ENCODE measurements at places on chromosomes 6 and 20.

DNA sequence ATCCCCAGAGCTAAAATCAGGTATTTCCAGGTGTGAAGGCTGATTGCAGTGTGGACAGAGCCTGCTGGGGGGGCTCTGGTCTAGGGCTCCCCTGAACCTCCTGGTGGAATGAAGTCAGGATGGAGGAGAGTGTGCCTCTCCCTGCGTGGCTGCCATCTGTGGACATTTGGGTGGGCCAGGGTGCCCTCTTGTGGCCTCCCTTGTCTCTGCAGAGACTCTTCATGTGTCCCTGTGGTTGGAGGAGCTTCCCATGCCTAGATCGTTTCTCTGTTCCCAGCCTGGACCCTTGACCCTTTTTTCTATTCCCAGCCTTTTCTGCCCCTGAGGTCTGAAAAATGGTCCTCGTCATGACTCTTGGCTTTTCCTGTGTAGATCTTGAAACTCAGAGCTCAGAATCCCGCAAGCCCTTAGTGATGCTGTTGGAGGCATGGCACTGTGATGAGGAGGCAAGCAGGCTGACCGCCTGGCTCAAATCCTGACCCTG lies 9.9 kb upstream of the PSMF1 start:
- DNase-seq, result peak; percentile 31

GRCh38 chr20:46013829-46014516 lies 5.3 kb downstream of the MMP9 start:
- DNase-seq, result peak; percentile 13

DNA sequence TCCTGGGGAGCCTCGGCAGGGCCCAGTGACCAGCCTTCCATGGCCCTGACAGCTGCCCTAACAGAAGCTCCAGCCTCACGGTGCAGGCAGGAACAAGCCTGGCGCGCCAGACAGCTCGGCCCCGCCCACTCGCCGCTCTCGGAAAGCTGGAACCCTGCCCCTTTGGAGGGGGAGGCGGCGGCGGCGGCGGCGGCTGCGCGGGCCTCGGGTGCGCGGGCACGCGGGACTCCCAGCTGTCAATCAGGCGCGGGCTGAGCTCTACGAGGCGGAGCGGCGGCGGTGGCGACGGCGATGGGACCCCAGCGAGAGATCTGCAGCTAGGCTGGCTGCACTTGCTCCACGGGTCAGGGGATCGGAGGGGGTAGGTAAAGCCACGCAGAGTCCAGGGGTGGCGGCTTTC lies at the start of gene NRSN1:
TSS of gene NRSN1 (plus strand) at position 236 of the 400 bp plus-strand sequence. CDS start 8,113 bp downstream, outside the sequence.
- no peak for DNase-seq

DNA sequence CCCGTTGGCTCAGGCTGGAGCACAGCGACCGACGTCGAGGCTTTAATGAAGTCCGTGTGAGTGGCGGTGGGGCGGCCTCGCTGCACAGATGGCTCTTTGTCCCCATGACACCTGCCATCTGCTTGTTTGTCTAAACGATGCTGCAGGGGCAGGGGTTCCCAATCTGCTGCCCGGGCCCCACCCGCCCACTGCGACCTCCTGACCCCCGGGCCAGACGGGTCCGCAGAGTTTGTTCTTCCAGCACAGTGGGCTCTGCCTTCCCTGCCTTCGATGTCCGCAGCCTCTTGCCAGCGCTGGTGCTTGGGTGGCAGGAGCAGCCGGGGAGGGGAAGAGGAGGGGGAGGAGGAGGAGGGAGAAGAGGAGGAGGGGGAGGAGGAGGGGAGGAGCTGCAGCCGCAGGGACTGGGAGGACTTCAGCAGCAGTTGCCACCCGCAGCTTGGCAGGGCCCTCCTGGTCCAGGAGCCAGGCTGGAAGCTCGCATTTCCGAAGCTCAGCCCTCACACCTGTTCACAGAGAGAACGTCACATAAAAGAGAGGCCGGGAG lies 210.0 kb downstream of the DLL1 start:
- DNase-seq, result no peak

GRCh38 chr20:46549188-46549972 lies 1.1 kb downstream of the OCSTAMP start:
- no peak for DNase-seq

DNA sequence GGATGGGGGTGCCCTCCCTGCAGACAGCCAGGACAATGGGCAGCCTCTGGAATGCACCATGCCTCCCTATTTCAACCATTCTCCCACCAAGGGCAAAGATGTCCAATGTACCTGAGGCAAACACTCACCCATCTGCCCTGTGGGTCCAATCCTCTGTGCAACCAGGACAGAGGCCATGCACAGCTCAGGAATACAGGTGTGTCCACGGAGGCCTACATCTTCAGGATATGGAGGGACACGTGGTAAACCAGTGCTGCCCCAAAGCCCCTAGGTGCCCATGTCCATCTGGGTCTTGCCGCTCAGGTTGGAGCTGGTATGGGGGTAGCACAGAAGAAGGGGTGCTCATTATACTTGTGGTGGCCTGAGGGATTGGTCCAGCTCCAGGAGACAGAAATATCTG lies 20.4 kb upstream of the TAF8 start:
- DNase-seq, result no peak

- DNase-seq, result no peak
These were observed 12.3 kb downstream of the TAF11 start for GRCh38 chr6:34875292-34876213.

GRCh38 chr20:63831993-63832686 lies 1.1 kb upstream of the ZBTB46 start:
- no peak for DNase-seq

DNA sequence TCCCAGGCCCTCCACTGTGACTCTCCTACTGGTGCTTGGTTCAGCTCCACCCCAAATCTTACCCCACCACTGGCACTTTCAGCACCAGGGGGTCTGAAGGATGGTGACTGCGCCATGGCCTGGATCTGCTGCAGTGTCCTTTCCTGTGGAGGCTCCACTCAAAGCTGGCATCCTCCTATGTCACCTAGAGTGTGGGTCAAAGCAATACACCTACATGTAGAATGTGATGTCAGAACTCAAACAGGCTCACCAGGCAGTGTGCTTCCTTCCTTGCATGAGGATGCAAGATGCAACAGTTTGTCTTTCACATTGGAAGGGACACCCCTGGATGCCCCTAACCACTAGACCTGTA lies 32.8 kb upstream of the MICB start:
- DNase-seq, result no peak

DNA sequence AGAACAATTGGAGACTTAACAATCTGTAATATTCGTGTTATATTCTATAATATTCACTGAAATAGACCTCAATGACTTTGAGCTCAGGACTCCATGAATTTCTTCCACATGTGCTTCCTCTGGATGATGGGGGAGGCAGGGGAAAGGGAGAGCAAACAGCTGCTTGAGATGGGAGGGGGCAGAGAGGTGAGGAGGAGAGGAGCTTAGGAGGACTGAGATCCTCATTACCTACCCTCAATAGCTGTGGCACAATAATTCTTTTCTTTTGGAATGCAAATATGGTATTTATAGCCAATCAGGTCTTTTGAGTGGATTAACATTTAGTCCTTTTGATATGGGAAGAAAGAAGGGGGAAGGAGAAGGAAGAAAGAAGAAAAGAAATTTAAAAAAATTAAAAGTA lies 64.1 kb upstream of the ZNF217 start:
- no peak for DNase-seq

DNA sequence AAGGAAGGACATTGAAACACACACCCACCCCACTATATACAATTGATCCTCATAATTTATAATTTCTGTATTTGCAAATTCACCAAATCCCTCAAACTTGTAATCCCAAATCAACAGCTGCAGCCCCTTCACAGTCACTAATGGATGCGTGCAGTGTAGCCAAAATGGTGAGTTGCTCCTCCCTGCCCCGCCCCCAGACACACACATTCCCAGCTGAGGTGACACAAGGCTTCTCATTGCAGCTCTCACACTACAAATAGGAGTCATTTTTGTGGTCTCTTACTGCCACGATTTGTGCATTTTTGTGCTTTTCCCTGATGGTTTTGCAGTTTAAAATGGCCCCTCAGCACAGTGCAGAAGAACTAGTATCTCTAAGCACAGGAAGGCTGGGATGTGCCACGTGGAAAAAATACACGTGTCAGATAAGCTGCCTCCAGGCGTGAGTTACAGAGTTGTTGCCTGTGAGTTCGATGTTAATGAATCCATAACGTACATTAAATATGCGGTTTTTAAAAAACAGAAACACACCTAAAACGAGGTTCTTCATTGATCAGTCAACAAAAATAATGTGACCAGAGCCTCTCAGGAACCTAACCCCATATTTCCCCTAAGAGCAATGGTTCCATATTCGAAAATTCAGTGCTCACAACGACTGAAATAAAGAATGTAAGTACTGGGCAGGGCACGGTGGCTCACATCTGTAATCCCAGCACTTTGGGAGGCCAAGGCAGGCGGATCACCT lies 8.2 kb downstream of the ATP9A start:
- peak; percentile 62 for DNase-seq

DNA sequence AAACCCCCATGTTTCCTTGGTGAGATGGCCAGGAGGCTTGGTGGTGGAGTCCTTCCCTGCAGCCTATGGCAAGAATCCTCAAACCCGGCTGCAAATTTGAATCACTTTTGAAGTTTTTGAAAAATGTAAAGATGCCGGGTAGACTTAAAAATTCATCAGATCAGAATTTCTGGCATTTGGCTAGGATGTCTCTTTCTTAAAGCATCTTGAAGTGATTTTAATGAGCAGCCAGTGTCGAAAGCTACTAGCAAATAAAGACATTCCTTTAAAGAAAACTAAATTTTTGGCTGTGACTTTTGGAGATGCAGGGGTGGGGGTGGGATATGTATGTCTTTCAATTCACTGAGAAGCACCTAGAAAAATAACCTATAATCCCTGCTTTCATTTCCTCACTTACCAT lies 25.6 kb upstream of the NOX3 start:
- peak; percentile 97 for DNase-seq

DNA sequence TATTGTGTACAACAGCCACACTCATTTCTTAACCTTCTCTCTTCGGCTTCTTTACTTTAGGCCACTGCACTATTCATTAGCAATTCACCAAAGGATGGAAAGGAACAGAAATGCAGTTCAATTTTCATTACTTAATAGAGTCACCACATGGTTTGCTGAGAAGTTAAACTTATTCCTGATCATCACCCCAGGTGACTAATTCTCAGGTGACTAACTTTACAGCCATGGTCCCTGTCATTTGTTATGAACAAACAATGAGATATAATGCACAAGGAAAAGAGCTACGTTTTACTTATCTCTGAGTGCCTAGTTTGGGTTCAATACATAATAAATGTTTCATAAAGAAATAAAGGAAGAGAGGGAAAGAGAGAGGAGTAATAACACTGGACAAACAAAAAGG lies 45.8 kb upstream of the DST start:
- no peak for DNase-seq

GRCh38 chr20:9066191-9066590 lies 2.7 kb upstream of the PLCB4 start:
- peak; percentile 16 for DNase-seq

GRCh38 chr6:166678426-166678825 lies 51.4 kb upstream of the RPS6KA2 start:
- no peak for DNase-seq

DNA sequence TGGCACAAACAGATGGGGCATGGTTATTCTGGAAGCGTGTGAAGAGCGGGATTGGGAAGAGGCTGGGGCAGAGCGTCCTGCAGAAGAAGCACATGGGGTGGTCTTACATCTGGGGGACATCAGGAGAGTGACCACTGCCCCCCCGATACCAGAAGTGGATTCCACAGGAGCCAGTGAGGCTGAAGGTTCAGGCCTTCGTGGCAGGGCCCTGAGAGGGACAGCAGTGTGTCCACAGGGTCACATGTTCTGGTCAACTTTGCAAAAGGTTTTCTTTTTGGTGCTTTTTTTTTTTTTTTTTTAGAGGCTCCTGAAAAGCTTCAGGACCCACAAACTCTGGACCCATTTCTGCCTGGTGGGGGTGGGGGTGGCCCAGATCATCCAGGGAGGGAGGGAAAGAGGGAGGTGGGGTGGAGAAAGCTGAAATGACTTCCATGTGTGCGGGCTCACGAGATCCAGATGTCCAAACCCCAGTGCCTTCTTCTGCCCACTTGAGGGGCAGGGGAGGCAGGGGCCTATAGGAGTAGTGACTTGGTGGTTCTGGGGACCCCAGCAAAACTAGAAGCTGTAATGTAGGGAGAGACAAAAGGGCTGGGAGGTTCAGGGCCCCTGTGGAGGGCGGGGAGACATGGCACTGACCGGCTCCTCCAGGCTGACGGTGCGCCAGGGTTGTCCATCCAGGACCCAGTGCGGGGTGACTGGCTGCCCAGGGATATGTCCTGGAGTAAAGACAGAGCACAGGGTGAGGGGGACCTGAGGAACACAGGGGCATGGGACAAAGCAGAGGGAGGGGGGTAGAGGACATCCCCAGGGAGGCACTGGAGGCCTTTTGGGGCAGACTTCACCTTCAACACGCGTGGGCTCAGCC lies 2.7 kb downstream of the ADAM33 start:
- DNase-seq, result peak; percentile 59

GRCh38 chr20:47464380-47465101 lies 37.1 kb upstream of the NCOA3 start:
- peak; percentile 99 for DNase-seq

GRCh38 chr20:37243076-37243936 lies 18.3 kb downstream of the GHRH start:
- DNase-seq, result no peak

- DNase-seq, result no peak
These were observed 374.8 kb downstream of the LMBRD1 start for GRCh38 chr6:69422020-69422419.

DNA sequence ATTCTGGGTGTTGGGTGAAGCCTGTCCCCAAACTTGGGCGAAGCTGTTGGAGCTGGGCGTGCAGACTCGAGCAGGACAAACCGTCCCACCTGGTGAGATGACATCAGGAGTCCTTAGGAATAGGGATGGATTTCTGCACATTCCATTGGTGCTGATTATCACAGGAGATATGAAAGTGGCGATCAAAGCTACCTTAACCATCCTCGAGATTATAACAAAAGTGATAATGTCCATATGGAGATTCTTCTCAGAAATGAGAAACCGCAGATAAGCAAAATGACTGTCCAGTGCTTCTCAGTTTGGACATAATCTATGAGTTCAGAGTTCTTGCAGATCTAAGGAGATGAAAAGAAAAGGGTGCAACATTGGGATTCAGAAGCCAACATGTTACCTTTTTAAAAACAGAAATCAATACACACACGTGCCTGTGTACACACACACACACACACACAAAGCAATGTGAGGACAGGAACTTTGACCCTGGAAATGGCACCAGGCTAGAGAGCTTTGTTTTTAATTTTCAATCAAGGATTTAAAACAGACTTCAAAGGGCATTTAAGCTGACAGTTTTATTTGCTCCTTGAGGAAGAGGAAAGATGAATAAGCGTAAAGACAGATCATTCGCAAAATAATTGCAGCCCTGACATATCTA lies 165.4 kb downstream of the CD83 start:
- DNase-seq, result no peak

DNA sequence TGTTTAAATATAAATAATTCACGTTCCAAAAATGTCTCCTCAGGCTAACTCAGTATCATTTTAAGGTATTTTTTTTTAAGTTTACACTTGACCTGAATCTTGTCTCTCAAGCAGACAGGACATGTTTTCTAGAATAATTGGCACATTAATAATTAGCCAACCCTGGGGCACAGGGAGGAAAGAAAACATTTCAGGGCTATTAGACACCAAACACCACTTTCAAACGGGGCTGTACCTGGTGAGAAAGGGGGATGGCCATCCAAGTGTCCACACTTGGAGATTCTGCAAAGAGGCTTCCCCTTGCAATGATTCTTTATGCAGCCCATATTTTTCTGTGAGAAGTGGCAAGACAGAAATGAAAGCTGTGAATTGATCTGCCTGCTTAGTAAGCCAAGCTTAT lies 560.8 kb downstream of the CD109 start:
- no peak for DNase-seq
